Left hindlimb (tissue), 1 donor: ENCODE measurements at places on chromosomes 6 and 20.
A peak's percentile ranks its signal among the peaks of the same experiment; 100 is the strongest.

DNA sequence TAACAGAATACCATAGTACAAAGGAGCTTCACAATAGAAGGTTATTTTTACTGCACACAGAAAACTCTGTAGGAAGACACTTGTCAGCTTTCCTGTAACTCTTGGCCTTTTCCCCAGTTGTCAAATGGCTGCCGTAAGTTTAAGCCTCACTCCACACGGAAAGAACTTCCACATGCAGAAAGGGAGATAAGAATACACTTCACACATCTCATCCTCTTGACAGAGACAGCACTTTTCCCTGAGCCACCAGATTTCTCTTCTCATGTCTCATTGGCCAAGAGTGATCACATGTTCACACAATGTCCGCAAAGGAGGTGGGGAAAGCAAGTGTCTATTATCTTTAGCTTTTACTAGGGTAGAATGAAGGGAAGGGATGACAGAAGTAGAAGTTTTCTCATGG is 540.7 kb downstream of the HAO1 start:
- DNase-seq = no peak

DNA sequence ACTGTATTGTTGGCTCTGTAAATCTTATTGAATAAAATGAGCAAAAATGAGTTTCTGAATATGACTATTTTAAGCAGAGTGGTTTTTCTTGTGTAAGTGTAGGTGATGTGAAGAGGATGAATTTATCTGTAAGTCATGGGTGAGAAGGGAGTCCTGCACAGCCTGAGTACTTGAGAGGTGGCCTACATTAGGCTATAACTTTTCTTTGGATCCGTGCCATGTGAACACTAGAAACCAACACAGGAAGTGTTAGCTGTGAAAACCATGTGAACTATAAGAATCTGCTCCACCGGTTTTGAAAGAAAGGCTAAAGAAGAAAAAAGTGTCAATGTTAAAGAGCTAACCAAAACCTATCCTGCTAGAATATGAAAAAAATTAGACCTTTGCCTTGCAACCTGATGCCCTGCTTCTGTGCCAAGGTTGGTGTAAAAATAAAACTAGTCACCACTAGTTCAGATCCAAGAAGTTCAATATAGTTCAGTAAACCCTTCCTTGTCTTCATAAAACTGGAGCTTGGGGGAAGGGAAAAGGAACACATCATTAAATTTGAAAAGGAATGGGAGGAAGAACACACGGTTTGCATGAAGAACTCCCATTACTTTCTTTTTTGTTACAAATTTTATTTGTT is 21.3 kb downstream of the PLCB1 start:
- DNase-seq = no peak

DNA sequence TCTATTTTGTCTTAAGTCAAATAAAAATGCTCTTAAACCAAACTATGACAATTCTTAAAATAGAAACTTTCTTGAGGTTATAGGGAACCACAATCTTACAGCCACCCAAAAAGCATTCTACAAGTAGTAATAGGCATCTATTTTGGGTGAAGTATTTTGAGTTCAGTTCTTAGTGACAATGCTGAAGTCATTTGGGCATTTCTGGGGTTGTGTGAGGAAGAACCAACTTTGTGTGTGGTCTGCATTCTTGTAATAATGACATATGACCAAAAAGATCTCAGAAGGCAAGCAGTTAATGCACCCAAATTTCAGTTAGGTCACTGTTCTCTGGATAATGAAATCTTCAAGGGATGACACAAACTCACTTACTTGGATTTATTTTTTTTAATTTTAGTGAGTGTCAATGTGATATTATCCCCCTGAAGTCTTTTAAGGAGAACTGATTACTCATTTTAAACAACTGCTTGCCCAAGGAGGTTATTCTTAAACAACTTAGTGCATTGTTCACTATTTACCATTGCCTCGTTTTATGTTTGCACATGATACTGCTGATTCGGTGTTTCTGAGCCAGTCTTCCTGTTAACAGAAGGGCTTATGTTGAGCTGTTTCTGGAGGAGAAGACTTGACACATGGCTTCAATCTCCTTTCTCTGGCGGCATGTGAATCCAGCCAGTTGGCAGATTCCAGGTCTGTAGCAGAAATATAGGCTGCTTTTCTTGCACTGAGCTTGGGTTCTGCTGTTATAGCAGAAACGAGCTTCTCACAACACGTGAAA is 618.9 kb downstream of the BCKDHB start:
- DNase-seq = no peak

DNA sequence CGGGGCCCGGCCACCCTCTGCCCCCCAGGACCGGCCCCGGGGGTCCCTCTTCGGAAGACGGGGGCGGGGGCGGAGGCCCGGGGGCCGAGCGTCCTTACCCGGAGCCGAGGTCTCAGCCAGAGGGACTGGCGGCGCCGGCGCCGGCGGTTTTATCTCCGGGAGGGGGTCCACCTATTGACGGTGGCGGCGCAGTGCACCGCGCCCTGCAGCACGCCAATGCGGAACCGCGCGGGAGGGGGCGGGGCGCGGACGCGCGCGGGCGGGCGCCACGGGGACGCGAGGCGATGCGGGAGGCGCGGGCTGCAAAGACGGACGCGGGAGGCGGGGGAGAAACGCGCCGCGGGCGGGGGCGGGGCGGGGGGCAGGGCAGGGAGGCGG is at the start of gene EEF1A2:
TSS of gene EEF1A2 (minus strand) at position 124 of the 378 bp plus-strand sequence. CDS start 1,320 bp downstream, outside the sequence.
- DNase-seq = no peak

DNA sequence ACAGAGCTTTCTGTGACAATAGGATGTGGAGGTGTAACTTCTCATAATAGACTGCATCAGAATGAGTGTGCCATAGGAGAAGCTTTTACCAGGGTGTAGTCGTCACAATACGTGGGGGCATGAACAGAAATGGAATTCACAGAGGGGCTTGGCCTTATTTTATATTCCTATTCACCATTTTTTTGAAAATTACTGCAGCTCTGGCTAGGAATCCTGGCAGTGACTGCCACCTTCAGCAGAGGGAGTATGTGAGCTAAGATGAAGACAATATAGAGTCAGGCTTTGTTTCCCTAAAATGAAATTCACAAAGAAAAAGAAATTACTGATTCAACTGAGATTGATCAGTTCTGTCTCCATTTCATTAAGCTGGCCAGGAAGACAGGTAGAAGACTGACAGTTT is 13.9 kb downstream of the TOMM6 start:
- no peak for DNase-seq

DNA sequence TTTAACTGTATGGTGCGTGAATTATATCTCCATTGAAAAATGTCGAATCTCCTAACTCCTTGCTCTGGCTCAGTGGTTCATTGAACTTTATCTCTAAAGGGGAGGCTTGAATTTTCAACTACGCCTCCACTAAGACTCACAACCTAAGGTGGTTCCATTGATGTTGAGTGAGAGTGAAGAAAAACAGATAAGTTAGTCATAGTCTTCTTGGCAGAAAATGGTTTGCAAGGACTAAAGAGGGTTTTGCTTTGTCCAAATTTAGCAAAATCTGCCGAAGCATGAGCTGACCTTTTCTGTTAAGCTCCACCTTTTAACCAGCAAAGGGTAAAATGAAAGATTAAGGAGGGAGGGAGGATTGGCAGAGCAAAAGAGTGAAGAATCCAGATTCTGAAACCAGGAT is 290.2 kb upstream of the SPTLC3 start:
- no peak for DNase-seq

DNA sequence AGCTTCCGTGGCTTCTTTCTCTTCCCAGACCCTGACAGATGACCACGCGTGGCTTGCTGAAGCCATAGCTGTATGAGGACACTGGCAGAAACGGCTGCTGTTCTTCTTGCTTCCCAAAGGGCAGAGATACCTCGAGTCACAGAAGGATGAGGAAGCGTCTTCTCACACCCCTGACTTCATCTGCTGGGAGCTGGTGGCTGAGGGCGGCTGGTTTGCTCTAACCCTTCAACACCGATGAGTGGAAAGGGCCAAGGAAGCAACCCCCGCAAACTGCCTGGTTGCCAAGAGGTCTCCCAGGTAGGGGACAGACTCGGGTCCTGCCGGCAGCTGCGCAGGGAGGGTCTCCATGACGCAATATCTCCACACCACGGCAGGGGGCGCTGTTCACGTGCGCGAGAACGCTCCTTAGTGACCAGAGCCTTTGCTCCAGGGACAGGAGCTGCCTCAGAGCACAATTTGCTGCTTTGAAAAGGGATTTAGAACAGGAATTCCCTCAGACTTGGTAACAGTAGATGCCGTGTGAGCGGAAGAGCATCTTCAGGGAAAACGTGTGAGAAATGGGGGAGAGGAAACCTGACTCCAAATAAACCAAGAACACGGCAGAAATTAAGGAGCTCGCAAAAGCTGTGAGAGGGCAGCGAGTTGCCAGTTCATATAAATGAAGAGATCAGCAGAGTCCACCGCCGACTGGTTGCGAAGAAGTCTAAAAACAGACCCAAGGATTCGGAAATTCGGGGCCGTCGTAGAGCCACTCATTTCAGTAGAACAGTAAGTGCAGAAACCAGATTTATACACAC is 80.2 kb downstream of the ERMARD start:
- DNase-seq = peak; percentile 74

DNA sequence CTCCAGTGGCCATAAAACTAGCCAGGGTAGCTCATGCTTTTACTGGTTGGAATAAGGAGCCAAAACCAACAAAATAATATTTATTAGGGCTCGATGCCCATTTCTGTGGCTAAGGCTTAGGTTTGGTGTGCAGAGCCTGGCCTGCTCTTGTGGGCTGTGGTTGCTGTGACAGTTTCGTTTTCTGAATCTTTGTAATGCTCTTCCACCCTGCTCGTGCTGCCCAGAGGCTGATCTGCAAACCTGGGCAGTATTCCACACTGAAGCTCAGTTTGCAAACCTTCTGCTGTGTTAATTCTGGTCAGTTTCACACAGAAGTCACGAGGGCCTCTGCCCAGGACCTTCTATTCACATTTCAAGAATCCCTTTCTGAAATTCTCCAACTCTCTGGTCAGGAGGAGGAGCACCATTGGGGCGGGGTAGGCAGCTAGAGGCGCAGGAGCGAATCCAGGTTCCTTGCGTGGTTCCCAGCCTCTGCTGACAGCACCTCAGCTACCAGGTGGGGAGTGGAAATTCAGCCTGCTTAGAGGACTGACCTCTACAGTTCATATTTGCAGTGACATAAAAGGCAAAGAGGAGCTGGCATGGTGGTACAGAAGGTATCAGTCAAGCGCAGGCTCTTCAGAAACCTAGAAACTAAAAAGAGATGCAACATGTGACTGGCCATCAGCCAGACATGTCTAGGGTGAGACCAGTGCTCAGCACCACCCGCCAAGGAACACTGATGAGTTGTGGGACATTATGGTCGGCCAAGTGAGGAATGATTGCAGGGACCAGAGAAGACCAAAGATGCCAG is 14.3 kb upstream of the C20orf144 start:
- DNase-seq = no peak

GRCh38 chr6:40957616-40958492 is 81.2 kb downstream of the UNC5CL start:
- DNase-seq = no peak

DNA sequence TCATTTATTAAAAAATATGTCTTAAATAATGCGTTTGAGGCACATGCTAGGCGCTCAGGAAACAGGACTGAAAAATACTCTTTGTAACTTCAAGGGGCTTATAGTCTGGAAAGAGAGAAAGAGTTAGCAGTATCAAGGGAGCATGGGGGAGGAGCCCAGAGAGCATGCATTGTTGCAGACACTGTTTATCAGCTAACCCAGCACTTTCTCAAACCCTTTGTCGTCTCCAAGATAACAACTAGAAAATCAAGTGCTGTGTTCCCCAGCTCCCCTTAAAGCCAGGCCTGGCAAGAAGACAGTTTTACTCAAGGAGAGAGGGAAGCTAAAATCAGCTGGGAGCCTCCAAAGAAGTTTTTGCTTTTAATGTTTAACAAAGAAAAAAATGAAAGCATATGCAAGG is 98.4 kb downstream of the PERP start:
- DNase-seq = no peak

- DNase-seq = no peak
Observed at GRCh38 chr6:3318226-3318625, 59.5 kb downstream of the PSMG4 start.

- DNase-seq = no peak
Observed at GRCh38 chr6:133957780-133958242, 4.8 kb downstream of the TBPL1 start.

- peak; percentile 40 for DNase-seq
Observed at GRCh38 chr6:133707456-133707855, 181.5 kb upstream of the TCF21 start.

- no peak for DNase-seq
Observed at GRCh38 chr6:161211380-161212035, 62.4 kb downstream of the AGPAT4 start.

- DNase-seq = no peak
Observed at GRCh38 chr6:81761197-81761596, 8.7 kb upstream of the TENT5A start.

DNA sequence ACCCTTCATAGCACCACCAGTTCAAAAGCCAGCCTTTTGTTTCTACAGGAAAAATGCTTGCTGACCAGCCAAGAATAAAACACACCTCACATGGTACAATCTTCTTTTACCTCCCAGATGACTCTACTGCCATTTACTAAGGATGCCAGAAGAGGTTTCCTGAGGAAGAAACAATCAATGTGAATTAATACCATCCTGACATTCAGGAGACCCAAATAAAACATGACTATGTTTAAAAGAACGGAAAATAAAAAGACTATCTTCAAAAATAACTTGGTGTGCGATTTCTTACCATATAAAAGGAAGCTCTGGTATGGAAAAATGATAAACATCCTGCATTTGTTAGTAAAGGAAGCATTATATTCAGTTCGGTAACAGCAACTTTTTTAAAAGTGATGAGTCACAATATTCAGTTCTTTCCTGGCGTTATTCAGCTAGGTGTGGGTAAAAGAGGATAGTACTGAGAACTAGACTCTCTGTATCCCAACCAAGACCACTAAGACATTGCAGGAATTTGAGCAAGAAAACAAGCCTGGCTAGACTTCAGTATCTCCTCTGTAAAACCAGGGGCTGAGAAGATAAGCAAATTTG is 16.3 kb downstream of the COL21A1 start:
- DNase-seq = no peak

- no peak for DNase-seq
Observed at GRCh38 chr6:151121900-151122299, 117.9 kb upstream of the AKAP12 start.

- no peak for DNase-seq
Observed at GRCh38 chr6:145406783-145407182, 328.5 kb downstream of the EPM2A start.

GRCh38 chr6:150207931-150208570 is 65.2 kb downstream of the PPP1R14C start:
- no peak for DNase-seq

- no peak for DNase-seq
Observed at GRCh38 chr6:5529733-5530132, 268.4 kb downstream of the FARS2 start.

DNA sequence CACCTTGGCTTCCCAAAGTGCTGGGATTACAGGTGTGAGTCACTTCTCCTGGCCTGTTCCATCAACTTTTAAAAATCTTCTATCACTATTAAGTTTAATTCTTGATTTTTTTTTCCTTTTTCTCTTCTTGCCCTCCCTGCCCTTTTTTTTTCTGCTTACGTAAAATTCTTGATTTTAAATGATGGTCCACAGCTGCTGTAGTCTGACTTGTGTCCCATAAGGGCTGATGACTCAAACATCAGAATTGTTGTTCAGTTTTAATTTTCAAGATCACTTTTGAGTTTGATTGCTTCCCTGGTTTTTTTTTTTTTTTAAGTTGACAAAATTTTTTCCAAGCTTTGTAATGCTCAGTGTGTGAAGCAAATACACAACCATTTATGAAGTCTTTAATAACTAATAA is 61.9 kb downstream of the CBFA2T2 start:
- DNase-seq = no peak
